Urothelium cell line (cell line): ENCODE measurements at places on chromosomes 11 and 22.

- no peak for DNase-seq
These were observed 109.2 kb downstream of the IGLL1 start for GRCh38 chr22:23470811-23471389.

DNA sequence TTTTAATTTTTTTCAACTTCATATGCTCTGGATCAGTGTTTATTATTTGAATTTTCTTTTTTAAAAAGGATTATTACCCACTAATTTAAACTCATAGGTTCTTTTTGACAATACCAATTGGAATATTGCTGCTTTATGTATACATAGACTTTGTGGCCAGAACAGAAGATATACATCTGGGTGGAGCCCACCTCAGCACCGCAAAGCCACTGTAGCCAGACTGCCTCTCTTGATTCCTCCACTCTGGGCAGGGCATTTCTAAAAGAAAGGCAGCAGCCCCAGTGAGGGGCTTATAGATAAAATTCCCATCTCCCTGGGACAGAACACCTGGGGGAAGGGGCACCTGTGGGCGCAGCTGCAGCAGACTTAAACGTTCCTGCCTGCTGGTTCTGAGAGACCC is 10.6 kb upstream of the C11orf58 start:
- DNase-seq = no peak

- DNase-seq = no peak
These were observed 2.1 kb downstream of the GRIK4 start for GRCh38 chr11:120513436-120514315.

DNA sequence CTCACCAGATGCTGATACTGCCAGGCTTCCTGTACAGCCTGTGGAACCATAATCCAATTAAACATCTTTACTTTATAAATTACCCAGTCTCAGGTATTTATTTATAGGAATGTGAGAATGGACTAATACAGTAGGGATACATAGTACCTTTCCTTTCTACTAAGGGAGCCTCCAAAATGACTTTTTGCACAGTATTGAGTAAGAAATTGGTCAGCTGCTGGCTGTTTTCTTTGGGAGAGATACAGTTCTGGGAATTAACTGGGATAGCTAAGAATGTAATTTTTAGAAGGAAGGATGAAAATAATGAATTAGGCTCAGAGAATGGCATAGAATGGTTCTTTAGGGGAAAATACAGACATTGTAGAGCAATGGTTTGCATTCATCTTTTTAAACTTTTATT is 426.0 kb upstream of the DDI1 start:
- no peak for DNase-seq

GRCh38 chr11:28514391-28514790 is 406.2 kb downstream of the METTL15 start:
- DNase-seq = no peak

- DNase-seq = no peak
These were observed 92.1 kb downstream of the PKNOX2 start for GRCh38 chr11:125256541-125257189.

DNA sequence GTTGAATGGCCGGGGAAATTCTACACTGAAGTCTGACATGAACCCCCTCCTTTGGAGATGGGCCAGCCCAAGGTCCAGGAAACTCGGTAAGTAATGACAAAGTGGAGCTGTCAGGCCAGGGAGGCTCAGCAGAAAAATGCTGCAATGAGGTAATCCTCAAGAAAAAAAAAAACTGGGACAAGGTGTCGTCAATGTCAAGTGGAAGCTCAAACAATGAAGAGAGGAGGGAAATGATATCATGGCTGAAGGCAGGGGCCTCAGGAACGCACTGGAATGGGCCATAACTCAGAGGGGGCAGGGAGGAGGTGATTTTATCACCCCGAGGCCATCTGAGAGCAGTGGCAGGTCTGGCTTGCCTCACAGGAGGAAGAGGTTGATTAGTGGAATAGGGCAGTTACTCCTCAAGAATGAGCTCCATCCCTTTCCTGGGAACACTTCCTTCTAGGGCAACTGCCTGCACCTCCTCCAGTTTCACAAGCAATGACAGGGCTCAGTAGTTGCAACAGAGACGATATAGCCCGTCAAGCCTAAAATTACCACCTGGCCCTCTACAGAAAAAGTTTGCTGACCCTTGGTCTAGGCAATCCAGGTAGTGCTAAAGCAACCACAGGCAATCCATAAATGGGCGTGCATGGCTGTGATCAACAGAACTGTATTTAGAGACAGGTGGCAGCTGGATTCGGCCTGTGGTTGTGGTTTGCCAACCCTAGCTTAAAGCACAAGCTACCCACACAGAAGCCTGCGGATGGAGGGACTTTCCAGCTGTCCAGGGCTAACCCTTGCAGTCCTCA is 65.2 kb downstream of the FBXO7 start:
- peak; percentile 50 for DNase-seq

DNA sequence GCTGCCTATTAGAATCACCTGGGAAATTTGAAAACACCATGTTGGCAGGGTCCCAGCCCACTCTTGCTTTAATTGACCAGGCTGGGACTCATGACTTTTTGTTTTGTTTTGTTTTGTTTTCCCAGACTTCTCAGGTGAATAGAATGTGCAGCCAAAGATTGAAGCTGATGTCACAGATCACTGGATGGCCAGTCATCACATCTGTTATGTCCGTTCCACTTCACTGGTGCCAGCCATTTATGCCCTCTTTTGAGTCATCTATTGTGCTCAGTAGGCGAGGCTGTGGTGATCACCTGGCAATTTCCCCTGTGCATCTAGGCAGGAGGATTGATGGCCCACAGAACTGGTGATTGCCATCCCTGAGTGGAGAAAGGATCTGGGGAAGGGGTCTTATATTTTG is 297.3 kb downstream of the INSC start:
- no peak for DNase-seq

GRCh38 chr11:70818351-70818750 is 420.0 kb downstream of the CTTN start:
- DNase-seq = no peak

GRCh38 chr11:125901872-125902271 is 1.1 kb downstream of the PUS3 start:
- no peak for DNase-seq

- peak; percentile 3 for DNase-seq
These were observed 361.0 kb upstream of the ANO3 start for GRCh38 chr11:25970726-25971508.

GRCh38 chr11:111512296-111513239 is at the start of gene BTG4:
Gene BTG4 (minus strand): TSS chr11:111512386. CDS start chr11:111498776, 13,610 bp downstream.
- no peak for DNase-seq

- DNase-seq = no peak
These were observed 221.2 kb upstream of the BLID start for GRCh38 chr11:122337241-122337640.

- DNase-seq = no peak
These were observed 4.2 kb downstream of the THYN1 start for GRCh38 chr11:134248910-134249480.

DNA sequence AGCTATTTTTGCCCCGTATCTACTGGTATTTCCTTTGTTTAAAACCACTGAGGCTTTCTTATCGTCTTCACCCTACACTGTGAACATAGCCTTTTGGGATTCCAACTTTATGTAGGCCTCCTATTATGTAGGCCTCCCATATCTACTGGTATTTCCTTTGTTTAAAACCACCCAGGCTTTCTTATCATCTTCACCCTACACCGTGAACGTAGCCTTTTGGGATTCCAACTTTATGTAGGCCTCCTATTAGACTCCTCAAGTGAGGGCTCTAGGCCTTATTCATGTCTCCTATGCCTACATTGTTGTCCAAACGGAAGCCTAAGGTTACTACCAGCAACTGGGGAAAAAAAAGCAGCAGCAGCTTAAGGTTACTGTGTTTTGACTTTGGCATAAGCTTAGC is 23.7 kb downstream of the CEP295 start:
- no peak for DNase-seq

DNA sequence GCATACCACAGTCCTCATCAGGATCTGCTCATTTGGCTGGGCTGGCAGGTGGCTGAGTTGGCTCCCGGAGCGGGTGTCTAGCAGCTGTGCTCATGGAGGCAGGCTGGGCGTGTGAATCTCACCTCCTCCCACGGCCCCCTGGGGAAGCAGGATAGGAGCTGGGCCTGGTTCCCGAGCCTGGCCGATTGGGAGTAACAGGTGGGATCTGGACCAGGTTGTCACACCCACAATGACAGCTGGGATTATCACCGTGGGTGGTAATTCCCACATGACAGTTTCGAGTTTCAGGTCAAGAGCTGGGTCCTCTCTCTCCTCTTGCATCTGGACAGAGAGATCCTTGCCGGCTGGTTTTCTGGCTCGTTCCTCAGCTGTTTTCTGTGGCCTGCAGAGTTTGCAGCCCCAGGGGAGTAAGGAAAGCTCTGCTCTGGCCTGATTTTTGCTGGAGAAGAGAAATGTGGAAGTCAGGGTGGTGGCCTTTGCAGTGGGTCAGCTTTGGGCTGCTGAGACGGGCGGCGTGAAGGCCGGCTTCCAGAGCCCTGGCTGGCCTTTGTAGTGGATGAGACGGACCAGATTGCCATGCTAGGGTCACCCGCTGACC is 57.0 kb downstream of the BCR start:
- no peak for DNase-seq

- DNase-seq = no peak
These were observed 62.8 kb downstream of the PHF21B start for GRCh38 chr22:44947049-44947448.

- DNase-seq = no peak
These were observed 28.0 kb upstream of the MMP13 start for GRCh38 chr11:102983486-102983885.

DNA sequence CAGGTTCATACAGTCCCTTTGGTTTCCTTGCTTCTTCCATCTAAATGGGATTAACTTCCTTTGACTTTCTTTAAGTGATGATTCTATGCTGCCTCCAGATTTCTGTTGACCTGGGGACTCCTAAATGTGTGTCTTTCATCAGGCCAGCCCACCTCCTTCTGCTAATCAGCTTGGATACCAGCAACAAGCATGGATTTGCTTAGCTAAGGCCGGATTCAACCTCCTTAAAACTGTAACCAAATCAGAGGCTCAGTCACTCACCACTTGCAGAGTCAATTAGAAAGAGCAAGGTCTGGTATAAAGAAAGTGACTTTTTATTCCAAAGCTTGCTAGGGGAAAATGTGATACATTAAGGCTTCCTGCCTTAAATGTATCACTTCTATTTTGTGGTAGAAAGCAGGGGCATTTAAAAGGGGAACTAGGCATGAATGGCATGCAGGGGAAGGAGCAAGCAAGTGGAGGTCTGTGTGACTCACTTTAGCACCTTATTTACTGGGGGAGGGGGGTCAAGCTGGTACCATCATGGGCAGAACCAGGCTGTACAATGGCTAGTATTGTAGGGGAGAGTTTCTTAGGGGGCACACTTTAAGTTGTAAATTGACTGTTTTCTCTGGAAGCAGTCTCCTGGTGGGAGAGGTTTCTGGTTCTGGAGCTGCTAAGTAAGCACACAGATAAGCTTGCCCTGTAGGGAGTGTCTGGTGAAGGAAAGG is 239.0 kb upstream of the PDGFD start:
- peak; percentile 11 for DNase-seq

- DNase-seq = no peak
These were observed 17.2 kb downstream of the GLB1L3 start for GRCh38 chr11:134293119-134294113.

DNA sequence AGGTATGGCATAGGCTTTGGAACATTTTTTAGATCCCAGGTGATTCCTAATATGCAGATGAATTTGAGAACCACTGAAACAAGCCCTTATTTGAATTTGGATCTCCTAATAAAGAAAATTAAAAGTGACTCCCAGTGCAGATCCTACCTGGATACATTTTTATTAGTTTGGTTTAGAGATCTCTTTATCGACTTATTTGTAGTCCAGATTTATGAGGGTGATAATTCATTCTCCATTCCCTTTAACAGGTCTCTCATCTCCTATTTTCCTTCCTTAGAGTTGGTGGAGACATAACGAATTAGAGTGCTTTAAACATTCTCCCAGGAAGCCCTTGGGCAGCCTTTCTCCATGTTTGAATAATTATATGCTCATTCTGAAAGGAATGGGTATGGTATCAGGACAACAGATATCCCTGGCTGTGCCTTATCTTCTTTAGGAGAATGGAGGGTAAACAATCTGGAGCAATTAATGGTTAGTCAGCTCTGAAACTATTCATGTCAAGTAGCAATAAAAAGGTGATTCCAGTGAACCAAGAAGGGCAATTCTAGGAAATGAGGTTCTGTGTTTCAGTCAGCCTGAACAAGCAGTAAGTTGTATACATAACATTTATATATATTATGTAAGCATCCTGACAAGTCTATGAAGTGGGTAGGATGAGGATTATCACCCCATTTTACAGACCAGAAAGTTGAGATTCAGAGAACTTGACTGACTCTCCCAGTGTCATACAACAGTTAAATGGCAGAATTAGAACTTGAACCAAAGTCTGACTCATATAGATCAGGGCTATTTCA is 53.9 kb upstream of the RCE1 start:
- DNase-seq = no peak

DNA sequence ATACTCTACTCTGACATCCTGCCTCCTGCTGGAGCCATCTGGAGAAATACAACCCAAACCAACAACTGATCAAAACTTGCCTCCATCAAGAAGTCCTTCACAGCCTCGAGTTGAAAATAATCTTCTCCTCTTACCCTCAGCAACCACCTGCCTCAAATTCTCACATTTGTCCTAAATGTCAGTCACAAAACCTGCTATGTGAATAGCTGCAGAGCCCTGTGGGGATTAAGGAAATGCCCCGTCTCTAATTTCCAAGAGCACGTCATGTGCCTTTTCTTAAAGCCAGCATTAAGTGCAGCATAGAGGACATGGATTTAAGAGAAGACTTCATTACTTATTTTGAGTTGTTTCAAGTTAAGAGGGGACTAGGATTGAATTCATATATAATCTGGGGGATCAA is 105.9 kb downstream of the TRPC6 start:
- DNase-seq = no peak

DNA sequence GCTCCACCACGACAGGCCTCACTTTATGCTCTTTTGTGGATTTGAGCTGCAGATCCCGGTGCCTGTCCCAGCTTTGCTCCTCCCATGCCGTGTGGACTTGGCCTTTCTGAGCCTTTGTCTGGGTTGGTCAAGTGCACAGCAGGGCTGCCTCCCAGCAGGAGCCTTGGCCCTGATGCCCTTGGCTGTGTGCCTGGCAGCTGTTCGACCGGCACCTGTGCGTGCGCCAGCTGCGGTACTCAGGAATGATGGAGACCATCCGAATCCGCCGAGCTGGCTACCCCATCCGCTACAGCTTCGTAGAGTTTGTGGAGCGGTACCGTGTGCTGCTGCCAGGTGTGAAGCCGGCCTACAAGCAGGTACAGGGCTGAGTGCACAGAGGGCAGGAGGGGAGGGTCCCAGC is 46.5 kb downstream of the MYO7A start:
- no peak for DNase-seq
